Stimulated activated CD4-positive, alpha-beta T cell treated with anti-CD3 and anti-CD28 coated beads, Interleukin-2, amount 100 ng/mL, for 4 hours (primary cell): ENCODE measurements at places on chromosomes 11 and 22.
A peak's percentile ranks its signal among the peaks of the same experiment; 100 is the strongest.

DNA sequence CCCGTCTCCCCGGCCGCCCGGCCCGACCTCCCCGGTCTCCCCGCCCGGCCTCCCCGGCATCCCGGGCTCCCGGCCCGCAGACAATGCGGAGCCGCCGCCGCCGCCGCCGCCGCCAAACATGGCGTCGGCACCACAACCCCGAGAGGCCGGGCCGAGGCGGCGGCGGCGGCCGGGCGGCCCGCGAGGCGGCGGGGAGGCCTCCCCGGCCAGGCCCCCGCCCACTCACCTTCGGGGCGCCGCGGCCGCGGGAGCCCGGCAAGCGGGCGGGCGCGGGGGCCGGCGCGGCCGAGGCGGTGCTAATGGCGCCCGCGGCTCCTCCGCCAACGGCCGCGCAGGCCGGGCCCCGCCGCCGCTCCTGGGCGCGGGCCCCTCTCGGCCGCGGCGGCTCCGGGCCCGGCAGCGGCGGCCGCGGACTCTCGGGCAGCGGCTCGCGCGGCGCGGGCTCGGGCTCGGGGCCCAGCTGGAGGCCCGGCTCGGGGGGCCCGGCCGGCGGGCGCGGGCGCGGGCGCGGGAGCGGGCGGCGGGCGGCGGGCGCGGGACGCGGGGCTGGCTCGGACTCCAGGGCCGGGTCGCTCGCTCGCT lies 311 bp downstream of the BRD1 start:
- no peak for DNase-seq

GRCh38 chr11:19209617-19210370 lies 8.0 kb upstream of the CSRP3 start:
- no peak for DNase-seq

DNA sequence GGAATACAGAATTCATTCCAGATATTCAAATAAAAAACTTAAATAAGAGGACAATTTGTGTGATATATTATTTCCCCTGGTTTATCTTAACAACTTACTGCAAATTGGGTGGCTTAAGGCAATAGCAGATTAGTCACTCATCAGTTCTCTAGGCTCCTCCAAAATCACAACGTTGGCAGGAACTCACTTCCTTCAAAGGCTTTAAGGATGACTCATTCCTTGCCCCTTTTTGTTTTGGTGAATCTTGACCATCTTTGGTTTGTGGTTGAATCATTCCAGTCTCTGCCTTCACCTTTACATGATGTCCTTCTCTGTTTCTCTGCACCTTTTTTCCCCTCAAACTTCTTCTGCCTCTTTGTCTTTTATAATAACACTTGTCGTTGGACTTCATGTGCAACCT lies 3.4 kb downstream of the OR10AG1 start:
- DNase-seq: no peak

- no peak for DNase-seq
Observed at GRCh38 chr11:84173078-84173477, 886.9 kb upstream of the CCDC90B start.

GRCh38 chr11:65104628-65105027 lies 7.0 kb upstream of the TM7SF2 start:
- no peak for DNase-seq

- no peak for DNase-seq
Observed at GRCh38 chr22:48488611-48489511, 1338.8 kb downstream of the BRD1 start.

GRCh38 chr11:30983776-30984441 lies 385.6 kb downstream of the DCDC1 start:
- no peak for DNase-seq

- DNase-seq: no peak
Observed at GRCh38 chr11:18352581-18352980, 30.2 kb downstream of the GTF2H1 start.

- no peak for DNase-seq
Observed at GRCh38 chr22:26453216-26453615, 24.2 kb downstream of the ASPHD2 start.

DNA sequence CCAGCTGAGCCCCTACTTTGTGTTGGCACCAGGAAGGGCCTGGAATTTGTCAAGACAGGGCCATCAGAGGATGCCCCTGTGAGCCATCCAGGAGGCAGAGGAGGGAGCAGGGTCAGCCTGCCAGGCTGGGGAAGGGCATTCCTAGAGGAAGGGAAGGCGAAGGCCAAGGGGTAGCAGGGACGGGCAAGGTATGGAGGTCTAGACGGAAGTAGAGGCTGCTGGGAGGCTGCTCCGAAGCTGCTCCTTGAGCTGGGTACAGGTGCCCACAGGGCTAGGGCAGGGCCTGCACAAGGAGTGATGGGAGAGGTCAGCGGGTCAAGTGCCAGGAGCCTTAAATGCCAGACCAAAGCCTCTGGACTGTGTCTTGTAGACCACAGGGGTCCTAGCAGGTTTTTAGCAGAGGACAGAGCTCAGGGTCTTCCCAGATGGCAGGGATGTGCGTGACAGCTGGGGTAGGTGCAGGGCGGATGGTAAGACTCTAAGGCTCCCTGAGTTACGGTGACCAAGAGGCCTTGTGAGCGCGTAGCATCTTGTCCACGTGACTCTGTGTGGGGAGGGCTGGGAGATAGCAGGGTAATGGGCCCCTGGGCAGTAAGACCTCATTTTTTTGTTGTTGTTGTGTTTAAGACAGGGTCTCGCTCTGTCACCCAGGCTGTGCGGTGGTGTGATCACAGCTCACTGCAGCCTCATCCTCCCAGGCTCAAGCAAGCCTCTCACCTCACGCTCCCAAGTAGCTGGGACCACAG lies 31.7 kb upstream of the CSNK1E start:
- DNase-seq: no peak

GRCh38 chr11:82038154-82038553 lies 695.5 kb downstream of the FAM181B start:
- DNase-seq: no peak

DNA sequence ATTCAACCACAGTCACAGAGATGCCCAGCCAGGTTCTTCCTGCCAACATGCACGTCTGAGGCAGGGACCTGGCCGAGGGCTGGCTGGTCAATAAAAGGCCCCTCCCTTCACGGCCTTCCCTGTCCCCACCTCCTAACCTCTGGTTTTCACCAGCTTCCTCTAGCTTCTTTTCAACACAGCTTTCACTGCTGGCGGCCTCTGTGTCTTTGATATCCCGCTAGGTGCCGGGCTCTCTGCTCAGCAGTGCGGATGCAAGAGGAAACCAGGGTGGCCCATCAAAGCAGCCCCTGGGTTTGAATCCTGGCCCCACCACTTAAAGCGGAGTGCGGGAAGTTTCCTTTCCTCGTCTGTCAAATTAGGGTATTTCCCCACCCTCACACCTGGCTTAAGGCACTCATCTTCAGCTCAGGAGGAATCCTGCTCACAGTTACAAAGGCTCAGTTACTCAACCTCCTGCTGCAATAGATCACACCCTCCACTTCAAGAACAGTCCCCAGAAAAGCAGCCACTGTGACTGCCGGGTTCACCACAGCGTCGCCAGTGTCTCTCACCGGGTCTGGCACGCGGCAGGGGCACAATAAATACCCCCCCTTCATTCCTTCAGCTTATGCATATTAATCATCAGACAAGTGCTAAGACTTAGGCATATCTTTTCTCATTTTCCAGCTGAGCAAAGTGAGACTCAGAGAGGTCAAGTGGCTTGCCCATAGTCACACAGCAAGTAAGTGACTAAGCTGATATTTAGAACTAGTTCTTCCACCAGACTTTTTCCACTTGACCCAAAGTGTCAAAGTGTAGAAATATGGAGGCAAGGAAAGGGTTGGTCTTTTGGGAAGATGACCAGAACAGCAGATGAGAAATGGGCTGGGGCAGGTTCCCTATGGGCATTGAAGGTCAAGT lies 45.7 kb downstream of the TXN2 start:
- peak; percentile 64 for DNase-seq

DNA sequence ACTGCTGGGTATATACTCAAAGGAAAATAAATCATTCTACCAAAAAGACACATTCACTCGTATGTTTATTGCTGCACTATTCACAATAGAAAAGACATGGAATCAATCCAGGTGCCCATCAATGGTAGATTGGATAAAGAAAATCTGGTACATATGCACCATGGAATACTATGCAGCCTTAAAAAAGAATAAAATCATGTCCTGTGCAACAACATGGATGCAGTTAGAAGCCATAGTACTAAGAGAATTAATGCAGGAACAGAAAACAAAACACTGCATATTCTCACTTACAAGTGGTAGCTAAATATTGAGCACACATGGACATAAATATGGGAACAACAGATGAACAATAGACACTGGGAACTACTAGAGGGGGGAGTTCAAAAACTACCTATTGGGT lies 96.3 kb downstream of the FAM76B start:
- no peak for DNase-seq

GRCh38 chr11:12377824-12378593 lies 638 bp downstream of the PARVA start:
- no peak for DNase-seq

- DNase-seq: peak; percentile 25
Observed at GRCh38 chr11:122754553-122755322, 83.6 kb upstream of the CRTAM start.

DNA sequence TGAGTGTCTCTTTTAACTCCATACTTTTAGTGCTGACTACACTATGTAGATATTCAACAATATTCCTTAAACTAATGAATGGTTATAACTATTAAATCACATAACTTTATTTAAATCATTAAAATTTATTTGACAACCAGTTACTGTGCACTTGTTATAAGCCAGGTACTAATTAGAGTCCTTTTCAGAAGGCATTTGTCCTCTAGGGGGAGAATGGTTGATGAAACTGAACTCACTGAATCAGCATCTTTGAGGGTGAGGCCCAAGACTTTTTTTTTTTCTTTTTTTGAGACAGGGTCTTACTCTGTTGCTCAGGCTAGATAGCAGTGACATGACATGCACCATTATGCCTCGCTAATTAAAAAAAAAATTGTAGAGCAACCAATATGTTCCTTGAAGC lies 515.6 kb upstream of the CCDC90B start:
- no peak for DNase-seq

DNA sequence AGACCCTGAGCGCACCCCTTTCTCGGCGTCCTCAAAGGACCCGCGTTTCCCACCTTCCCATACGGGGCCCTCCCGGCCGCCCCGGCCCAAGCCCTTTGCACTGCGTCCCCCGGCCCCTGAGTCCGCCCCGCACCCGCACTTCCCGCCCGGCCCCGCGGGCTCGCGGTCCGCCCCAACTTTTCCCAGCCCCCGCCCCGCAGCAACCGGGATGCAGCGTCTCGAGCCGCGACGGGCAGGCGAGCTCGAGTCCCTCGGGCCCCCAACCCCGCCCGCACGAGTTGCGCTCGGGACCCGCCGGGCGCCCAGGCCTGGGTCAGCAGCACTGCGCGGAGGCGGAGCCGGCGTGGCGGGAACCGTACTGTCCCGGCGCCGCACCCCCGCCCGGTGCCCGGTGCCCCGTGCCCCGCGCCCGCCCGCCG lies 371 bp downstream of the SMCO4 start:
- DNase-seq: no peak

DNA sequence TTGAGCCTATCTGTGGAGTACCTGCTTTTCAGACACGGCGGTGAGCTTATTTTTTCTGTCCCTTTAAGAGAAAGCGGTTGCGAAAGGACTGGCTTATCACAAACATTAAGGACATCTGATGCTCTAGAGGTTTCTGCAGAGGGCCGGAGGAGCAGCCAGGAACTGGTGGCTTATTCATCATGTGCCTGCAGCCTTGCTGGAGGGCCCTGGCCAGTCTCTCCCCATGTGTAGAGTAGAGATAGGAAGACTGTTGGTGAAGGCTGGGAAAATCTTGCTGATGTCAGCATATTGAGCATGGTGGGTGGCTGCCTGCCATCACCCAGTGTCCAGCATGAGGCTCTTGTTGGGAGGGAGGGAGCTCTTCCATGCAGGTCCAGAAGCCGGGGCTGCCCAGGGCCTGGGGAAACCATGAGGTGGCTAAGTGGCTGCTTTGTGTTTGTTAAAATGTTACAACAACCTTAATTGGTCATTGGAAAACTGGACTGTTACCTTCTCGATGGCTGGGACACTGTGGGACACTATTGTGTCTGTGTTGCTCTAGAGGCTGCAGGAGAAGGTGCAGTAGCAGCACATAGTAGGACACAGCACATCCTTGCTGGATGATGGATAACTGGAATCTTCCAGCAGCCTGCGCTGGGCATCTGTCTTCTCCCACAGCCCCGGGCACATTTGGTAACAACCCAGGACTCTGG lies 54.3 kb downstream of the TSPAN18 start:
- no peak for DNase-seq

GRCh38 chr11:120780239-120780638 lies 243.7 kb upstream of the TBCEL start:
- DNase-seq: no peak

DNA sequence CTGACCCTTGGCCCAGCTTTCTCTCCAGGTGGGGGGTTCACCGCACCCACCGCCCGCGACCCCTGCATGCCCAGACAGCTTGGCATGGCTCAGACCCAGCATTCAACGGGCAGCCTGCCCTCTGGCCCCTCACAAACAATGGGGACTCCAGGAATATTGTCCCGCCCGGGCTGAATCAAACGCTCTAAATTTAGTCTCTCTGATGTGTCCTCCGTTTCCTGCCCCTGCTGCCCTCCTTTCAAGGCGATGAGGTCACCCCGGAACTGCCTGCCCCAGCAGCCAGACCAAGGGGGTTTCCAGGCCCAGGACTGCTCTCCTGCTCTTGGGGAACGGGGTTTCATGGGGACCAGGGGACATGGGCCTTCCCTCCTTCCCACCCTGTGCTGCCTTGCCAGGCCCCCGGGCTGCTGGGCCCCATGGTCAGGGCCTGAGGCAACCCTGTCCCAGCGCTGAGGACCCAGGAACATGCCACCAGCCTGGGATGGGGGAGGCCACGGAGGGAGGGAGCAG lies 10.1 kb upstream of the PDGFB start:
- DNase-seq: no peak

GRCh38 chr11:34183848-34184391 lies 78.5 kb downstream of the NAT10 start:
- DNase-seq: no peak
